Activated CD8-positive, alpha-beta memory T cell treated with anti-CD3 and anti-CD28 coated beads for 24 hours (primary cell): ENCODE measurements at places on chromosomes 12 and 14.

- DNase-seq = no peak
Observed at GRCh38 chr14:50943261-50943942, 881 bp downstream of the PYGL start.

GRCh38 chr12:119869720-119870119 lies 7.4 kb downstream of the CIT start:
- no peak for DNase-seq

- DNase-seq = no peak
Observed at GRCh38 chr12:19908830-19909229, 459.5 kb upstream of the PDE3A start.

GRCh38 chr12:9948606-9949296 lies 16.6 kb upstream of the CLEC2A start:
- no peak for DNase-seq

GRCh38 chr14:69459122-69459521 lies 25.4 kb upstream of the PLEKHD1 start:
- DNase-seq = no peak

- no peak for DNase-seq
Observed at GRCh38 chr12:49696723-49697122, 10.5 kb downstream of the FMNL3 start.

DNA sequence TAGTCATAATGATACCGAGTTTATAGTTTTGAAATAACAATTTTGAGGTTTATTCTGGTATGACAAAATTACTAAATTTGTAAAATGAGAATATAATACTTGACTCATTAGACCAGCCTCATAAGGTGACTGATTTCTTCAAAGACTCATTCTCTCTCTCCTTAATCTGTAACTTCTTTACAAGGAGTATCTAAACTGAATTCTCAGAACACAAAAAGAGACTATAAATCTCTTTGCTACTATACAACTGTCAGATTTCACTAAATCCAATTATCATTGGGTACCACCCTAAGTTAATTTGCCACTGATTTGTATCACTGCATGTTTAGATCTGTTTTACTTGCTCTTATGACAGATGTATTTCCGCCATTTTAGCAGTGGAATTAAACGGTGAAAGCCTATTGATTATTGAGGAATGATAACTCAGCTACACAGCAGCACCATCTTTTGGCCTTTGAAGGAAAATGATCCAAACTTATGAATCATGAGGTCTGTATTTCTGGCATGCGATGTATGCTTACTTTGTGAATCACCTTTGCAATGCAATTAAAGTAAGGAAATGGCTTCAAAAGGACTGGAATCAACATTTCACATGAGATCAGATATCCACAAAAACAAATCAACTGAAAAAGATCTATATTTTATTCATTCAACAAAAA lies 161.2 kb downstream of the RERGL start:
- DNase-seq = no peak

- DNase-seq = no peak
Observed at GRCh38 chr14:88194531-88194930, 128.5 kb downstream of the KCNK10 start.

GRCh38 chr12:99600388-99600787 lies 47.2 kb upstream of the GARIN6 start:
- DNase-seq = no peak

DNA sequence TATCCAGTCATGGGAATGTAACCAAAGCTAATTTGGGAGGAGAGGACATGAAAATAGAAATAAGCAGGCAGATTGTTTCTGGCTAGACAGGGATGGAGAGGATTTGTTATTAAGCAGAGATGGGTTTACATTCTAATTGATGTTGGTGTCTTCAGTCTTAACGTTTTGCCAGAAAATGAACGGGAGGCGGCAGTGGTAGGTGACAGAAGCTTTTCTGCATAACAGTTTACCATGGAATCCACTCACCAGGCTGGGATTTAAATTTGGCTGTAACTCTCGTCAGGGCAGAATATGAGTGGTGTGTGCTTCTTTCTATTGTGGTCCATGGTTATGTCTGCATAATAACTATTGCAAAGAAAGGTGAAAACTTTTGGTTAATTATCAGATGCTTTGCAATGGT lies 50.2 kb upstream of the OTX2 start:
- no peak for DNase-seq
